ENCODE measurements at places on chromosomes 5 and 9.

GRCh38 chr5:160159991-160160792, 40.9 kb upstream of the PWWP2A start:
- DNase-seq: no peak

GRCh38 chr5:95697781-95698681, 15.2 kb upstream of the SPATA9 start:
- no peak for DNase-seq

DNA sequence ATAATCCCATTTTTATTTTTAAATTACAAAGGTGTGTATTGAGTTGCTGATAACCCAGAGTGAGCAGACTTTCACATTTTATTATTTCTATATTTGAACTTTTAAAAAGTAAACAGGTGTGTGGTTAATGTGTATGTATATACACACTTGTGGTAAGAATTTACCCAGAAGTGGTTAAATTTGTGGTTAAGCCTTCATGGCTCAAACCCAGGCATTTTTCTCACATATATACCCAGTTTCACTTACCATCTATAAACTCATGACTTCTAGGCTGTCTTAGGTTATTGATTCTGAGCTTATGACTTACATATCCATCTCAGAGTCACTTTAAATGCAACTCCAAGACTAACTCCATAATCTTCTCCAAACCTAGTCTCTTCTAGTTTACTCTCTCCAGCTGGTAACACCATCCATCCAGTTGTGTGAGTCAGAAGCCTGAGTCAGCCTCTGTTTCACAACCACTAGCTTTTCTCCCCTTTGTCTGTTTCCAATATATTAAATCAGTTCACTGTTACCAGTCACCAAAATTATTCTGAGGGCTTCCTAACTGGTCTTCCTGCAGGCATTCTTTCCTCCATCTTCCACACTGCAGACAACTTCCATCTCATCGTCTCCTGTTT, 20.2 kb downstream of the ZBED3 start:
- no peak for DNase-seq

DNA sequence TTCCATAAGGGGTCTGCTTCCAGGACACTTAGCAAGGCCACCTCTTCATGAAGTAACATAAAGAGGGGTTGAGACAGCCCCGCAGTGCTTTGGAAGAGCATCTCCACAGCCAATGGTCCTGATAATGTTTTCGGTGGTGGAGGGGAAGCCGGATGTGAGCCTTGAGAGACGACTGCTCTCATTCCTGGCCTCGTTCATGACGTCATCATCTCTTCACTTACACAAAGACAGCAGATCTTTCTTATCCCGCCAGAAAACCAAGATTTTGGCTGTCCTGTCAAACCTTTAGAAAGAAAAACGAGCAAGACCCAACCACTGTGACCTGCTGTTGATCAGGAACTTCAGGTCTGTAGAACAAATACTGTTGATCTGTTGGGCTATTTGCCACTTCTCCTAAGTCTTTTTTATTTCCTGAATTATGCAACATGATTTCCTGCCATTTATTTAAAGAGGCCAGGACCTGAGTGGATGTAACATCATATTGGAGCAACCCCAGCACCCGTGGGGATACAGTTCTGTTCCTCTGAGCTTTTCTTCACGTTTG, 89.0 kb upstream of the IRX2 start:
- DNase-seq: no peak

DNA sequence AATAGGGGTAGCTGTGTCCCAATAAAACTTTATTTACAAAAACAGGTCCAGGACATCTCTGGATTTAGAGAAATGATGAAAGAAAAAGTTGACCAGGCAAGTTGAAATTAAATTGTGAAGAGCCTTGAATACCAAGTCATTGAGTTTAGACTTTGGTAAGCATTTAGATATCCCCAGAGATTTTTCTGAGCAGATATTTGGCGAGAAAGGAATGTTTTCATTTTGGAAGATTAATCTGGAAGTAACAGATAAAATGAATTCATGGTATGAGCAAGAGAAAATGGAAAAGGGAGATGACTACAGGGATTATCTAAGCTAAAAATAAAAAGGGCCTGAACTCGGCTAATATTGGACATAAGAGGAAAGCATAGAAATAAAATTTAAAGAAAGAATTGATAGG, 157.6 kb downstream of the ACTL7B start:
- DNase-seq: no peak

DNA sequence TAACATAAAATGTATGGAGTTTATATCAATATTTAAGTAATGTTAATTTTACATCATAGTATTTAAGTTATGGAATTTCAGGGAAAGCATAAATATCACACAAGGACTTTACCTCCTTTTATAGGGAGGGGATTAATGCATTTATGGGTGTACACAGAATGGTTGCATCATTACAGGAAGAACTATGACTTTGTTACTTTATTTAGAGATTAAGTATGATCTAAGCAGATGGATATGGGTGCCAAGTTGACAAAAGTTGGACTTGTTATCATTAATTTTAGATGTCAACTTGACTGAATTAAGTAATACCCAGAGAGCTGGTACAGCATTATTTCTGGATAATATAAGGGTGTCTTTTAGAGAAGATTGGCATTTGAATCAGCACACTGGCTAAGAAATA, 160.5 kb upstream of the CDH10 start:
- no peak for DNase-seq

DNA sequence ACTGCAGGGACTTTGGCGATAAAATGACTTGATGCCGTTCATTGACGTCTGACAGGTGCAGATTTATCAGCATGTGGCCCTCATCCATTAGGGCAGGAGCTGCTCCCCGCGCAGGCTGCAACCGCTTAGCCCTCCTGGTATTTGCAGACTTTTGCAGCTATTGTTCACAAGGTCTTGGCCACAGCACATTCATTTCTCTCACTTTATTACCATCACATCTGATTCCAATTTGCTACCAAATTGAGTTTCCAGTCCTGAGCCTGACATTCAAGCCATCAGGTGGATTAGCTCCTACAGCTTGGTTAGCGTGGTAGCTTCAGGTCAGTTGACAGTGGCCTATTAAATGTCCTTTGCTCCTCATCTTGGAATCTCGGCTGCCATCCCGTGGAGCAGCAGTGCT, 299.2 kb downstream of the CD180 start:
- DNase-seq: no peak

GRCh38 chr9:98851730-98852459, 44.4 kb downstream of the GALNT12 start:
- DNase-seq: no peak

GRCh38 chr9:98247831-98248657, 7.4 kb downstream of the TBC1D2 start:
- no peak for DNase-seq

DNA sequence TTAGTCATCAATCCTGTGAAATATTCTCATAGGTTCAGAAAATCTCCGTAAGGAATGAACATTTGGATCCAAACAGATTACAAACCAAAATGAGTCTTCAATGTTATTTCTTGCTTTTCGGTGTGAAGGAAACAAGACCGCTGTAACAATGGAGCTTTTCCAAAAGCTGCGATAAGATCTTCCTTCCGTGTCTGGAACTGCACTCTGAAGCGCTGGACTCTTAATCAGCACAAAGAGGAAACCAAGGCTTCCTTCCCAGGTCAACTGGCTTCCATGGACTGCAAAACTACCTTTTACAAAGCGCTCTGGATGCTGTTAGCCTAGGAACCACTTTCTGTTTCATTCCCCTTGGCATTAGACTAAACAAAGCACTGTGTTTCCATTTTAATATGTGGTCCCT, 137.9 kb upstream of the BASP1 start:
- no peak for DNase-seq
